Psoas muscle (tissue), 8 donors: ENCODE measurements at places on chromosomes 4 and X. TPM values are rescaled to one million over a fixed set of nuclear protein-coding genes. Genes with fewer than 3 reads are reported as not detected.

CRLF2 gene
- polyA plus RNA-seq, result not detected

NHS gene
- polyA plus RNA-seq, result 0.09 TPM

DNA sequence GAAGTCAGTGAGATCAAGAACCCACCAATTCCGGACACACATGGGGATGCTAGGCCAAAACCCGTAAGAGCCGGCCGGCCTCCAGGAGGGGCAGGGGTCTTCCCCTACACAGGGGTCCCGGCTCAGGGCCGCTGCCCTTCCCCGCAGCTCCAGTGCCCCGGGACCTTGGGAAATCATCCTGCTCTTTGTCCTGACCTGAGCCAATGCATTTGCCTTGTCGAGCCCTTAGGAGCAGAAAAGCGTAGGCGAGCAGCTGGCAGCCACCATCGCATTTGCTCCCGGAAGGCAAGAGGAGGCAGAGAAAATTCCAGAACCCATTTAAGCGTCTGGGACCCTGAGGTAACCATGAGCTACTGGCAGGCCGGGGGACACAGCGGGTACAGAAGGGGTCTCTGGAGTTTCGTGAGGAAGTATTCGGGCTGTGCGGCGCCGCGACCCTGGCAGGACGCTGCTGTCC, 7.4 kb upstream of the TNIP2 start:
- peak; percentile 61 for DNase-seq

DNA sequence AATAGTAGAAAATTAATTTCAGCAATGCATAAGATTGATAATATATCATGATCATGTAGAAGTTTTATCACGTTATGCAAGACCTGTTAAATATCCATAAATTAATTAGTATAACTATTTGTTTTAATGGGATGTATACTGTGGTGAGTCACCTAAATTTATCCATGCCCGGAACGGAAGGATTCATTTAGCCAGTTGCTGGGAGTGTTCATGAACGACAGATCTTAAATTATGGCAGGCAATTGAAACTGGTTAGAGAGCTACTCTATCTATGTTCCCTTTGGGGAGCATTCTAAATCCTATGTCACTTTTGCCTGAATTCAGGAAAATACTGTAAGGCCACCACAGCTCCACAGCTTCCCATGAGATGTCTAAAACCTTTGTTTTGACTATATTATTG, 1950.5 kb upstream of the AGA start:
- no peak for DNase-seq

GRCh38 chr4:84279678-84280077, 219.4 kb downstream of the NKX6-1 start:
- no peak for DNase-seq

GRCh38 chrX:45876206-45876605, 669.0 kb downstream of the ZNF674 start:
- no peak for DNase-seq

DNA sequence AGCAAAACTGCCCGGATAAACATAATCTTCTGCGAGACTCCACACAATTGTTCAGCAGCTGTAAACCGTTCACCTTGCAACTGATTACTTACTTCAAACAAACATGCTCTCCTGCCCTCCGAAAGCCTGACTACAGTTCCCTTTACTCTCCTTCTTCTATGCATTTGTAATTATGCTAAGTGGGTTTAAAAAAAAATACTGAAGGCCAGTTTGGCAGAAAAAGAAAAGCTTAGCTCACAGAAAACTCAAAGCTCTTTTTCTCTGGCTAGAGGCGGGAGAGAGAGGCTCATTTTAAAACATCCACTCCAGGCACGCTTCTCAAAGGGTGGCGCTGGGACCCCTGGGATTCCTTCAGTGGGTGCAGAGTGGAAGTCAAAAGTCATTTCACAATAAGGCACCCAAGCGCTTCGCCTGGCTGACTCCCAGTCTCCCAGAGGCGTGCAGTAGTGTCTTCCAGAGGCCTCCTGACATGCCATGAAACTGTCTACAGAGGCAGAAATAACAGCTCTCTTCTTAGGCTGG, 1.9 kb downstream of the DHRSX start:
- no peak for DNase-seq

MAGEA3 gene
- not detected for polyA plus RNA-seq

- no peak for DNase-seq
Observed at GRCh38 chrX:39012621-39013111, 211.4 kb downstream of the MID1IP1 start.

DNA sequence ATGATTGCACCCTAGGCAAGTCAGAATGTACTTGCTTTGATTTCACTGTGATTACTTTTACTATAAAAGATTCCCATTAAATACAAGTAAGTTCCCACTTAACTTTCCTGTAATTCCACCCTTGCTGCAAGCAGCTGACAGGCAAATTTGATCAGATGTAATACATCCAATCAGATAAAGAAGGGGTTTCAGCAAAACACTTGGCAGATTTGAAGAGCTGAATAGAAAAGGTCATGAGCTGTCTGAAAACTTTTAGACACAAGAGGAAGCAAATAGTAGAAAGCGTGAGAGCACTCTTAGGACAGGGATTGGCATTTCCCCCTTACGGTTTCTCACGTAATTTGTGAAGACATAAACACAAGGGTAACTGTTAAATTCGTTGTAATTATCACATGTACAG, 22.8 kb downstream of the HSD17B13 start:
- no peak for DNase-seq

GRCh38 chr4:62771983-62772557, 1571.9 kb downstream of the ADGRL3 start:
- no peak for DNase-seq

PJA1 gene
- 11.6 TPM for polyA plus RNA-seq

GRCh38 chrX:13268874-13269273, 51.0 kb downstream of the ATXN3L start:
- DNase-seq, result no peak

GRCh38 chr4:7279902-7280301, 87.6 kb downstream of the SORCS2 start:
- DNase-seq, result no peak

- no peak for DNase-seq
Observed at GRCh38 chr4:88814043-88814617, 116.5 kb upstream of the NAP1L5 start.

DNA sequence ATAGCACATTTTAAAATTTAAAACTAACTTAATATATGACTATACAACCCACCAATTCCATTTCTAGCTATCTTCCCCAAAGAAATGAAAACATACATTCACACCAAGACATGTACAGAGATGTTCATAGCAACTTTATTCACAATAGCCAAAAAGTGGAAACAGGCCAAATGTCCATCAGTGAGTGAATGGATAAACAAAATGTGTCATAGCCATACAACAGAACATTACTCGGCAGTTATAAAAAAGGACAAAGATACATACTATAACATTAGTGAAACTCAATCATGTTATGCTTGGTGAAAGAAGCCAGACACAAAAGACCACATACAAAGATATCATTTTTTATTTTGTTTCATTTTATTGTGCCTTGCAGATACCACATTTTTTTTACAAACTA, 396.8 kb downstream of the PACRGL start:
- DNase-seq, result no peak
